T47D (cell line): ENCODE measurements at places on chromosomes 11 and 22.

DNA sequence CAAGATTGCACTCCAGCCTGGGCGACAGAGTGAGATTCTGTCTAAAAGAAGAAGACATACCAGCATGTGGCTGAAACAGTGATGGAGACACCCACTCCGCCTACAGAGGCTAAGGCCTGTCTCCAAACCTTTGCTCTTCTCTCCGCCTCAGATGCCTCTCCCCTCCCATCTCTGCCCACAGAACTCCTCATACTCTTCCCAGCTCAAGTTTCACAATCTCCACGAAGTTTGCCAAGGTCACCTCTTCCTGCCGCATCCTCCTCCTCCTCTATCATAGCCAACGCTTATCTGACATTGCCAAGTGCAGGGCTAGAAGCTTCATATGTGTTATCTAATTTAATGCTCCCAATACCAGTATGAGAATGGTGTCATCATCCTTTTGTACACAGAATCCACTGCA, 25.9 kb upstream of the FBLN1 start:
- DNase-seq = no peak

DNA sequence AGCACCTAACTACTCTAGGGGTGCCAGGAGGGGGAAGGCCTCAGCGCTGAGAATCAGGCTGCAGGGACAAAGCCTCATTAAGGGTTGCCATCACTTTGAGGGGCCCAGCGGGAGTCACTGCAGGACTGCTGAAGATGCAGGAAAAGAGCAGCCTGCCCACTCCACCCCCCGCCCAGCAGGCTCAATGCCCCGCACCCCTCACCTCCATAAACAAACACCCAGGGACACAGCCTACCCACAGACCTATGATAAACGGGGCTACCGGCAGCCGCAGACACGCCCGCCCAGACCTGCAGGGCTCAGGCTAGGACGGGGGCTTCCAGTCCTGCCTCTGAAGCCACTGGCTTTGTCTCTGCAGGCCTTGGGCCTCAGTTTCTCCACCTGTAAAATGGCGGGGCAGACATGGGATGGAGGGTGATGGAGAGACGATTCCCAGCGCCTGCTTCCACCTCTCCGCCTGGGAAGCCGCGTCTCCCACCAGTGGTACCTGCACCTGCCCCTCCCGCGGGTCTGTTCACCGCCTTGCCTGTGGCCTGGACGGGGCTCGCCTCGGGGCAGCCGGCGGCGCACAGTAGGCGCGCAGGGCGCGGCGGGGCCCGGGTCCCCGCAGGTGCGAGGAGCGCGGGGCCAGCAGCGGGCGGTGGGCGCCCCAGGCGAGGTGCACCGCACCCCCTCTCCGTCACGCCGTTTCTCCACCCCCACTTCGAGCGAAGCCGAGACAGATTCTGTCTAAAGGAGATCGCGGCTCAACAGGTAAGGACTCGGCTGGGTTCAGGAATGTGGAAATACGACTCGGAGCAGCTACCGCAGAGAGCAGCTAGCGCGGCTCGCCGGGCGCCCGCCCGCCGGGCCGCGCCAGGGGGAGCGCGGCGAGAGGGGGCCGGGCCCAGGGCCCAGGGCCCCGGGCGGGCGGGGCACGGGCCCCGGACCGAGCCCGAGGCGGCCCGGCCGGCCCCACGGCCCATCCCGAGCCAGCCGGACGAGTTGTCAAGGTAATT, 1.5 kb downstream of the WNT7B start:
- DNase-seq = peak; percentile 58

GRCh38 chr11:121692236-121692635, 239.5 kb upstream of the SORL1-AS1 start:
- no peak for DNase-seq

DNA sequence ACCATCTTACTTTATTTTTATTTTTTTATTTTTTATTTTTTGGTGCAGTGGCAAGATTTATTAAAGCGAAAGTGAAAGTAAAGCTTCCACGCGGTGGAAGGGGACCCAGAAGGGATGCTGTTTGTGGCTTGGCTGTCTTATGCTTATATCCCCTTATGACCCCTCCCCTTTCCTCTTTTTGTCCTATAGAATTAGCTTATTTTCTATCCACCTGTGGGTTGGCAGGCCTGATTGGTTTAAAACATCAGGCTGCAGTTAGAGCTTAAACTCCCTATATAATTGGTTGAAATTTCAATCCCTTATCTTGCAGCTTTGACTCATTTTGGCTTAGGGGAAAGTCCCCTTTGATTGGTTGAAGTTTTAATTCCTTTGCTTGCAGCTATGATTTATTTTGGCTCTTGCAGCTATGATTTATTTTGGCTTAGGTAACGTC, 50.5 kb downstream of the NNMT start:
- DNase-seq = peak; percentile 52

DNA sequence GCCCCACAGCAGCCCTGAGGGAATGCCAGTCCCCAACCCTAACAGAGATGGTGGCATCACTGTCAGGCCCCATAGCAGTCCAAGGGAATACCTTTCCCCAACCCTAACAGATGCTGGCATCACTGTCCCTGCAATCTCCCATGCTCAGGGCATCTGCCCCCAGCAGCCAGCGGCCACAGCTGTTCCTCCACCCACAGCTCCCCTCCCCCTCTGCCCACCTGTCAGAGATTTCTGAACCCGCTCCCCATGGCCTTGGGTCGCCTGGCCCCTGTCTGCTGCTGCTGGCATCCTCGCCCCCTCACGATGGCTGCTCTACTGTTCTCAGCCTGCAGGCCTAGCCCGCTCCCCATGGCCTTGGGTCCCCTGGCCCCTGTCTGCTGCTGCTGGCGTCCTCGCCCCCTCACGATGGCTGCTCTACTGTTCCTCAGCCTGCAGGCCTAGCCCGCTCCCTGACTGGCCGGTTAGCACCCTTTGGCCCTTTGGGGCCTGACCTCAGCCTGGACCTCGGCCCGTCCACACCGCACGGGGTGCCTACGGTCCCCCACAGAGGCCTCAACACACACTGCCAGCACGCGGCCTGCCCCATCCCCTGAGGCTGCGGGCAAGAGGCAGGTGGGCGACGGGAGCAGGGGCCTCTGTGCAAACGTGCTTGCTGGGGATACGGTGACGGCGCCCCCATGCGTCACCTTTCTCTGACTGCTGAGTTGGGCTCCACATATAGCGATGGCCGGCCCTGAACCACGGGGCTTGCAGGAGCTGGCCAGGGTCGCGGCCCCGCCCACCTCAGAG, 20.7 kb downstream of the CHID1 start:
- no peak for DNase-seq

- DNase-seq = no peak
Measured at GRCh38 chr11:8090756-8091155, 9.7 kb downstream of the TUB start.

DNA sequence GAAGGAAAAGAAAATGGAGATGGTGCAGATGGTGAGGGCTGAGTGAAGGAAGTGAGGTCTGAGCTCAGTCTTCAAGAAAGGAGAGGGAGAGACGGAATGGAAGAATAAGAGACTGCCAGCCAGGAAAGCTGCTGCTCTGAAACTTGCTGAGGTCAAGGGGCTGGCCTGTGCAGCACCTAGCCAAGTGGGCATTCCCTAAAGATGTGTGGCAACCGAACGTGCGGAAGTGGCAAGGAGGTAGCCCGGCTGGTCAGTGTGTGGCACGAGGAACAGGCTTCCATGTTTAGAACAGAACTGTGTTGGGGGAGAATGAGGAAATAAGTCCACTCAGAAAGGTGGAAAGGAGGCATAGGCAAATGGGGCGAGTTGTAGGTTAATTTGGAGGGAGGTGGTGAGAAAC, 7.6 kb upstream of the IGSF9B start:
- DNase-seq = no peak

DNA sequence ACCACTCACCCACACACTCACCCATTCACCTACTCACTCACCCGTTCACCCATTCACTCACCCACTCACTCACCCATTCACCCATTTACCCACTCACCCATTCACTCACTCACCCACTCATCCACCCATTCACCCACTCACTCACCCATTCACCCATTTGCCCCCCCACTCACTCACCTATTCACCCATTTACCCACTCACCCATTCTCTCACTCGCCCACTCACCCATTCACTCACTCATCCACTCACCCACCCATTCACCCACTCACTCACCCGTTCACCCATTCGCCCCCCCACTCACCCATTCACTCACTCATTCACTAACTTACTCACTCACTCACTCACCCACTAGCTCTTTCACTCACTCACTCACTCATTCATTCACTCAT, 15.0 kb downstream of the MUC5AC start:
- DNase-seq = no peak

DNA sequence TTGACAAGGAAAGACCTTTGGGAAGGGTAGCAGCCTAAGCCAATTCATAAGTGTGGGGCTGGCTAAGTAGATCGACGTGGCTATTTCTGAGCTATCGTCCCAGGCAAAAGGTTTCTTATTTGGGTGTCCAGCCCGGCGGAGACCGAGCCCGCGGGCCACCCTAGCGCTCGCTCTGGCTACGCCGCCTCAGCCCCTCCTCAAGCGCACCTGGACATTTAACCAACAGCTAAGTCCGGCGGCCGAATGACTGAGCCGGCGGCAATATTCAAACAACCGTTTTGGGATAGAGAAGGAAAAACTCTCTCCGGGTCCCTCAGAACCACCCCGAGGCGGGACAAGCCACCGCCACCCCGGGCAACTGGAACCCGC, 457 bp downstream of the RNF141 start:
- peak; percentile 38 for DNase-seq

DNA sequence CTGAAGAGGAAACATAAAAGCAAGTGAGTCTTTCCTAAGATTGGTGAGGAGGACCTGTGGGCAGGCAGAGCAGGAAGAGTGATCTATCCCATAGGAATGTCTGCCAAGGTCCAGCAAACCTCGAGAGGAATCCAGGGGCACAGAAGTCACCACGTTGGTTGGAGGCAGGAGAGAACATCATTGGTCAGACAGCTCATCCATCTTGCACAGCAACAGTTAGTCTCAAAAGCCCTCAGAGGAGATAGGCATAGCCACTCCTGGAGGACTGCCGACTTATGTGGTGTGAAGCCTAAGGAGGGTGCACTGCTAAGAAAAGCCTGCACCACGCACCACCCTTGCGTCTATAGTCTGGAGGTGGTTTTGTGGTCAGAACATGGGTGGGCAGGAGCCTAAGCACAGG, 109.1 kb downstream of the RASSF10 start:
- DNase-seq = no peak

- no peak for DNase-seq
Measured at GRCh38 chr22:32996702-32997101, 61.5 kb downstream of the SYN3 start.

DNA sequence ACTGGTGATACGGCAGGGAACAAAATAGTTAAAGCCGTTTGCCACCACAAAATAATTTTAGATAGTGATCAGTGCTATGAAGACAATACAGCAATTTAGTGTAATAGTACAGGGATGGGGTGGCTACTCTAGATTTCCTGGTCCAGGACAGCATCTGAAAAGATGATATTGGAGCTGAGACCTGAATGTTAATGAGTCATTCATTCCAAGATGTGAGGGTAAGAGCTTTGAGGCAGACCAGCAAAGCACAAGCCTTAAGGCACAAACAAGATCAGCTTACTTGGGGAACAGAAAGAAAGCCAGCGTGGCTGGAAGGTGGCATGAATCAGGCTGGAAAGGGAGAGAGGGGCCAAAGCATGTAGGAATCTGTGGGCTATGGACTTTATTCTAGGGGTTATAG, 132.3 kb downstream of the TRIM44 start:
- no peak for DNase-seq

DNA sequence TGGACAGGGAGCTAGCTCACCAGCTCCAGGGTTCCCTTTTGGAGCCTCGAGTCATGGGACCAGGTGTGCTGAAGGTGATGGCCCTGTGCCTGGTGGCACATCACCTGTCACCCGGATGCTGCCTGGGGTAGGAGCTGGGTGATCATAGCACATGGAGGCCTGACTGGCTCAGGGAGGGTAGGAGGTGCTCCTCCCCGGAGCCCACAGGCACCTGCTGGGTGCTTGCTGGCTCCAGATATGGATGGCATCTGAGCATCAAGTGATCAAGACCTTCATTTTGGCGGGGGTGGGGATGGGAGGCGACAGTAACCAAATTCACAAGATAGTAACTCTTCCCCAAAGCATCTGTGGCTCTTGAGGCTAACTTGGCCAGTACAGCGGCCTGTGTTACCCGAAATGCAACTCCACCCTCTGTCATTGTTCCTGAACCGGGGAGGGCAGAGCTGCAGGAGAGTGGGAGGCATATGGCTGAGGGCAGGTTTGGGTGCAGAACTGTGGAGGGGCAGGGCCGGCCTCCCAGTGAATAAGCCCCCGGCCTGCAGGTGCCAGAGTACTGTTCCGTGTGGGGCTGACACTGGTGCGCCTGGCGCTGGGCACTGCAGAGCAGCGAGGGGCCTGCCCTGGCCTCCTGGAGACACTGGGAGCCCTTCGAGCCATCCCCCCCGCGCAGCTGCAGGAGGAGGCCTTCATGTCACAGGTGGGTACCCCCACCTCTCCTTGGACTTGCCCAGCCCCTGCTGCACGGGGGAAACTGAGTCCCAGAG, 4.7 kb downstream of the TBC1D10C start:
- DNase-seq = no peak

DNA sequence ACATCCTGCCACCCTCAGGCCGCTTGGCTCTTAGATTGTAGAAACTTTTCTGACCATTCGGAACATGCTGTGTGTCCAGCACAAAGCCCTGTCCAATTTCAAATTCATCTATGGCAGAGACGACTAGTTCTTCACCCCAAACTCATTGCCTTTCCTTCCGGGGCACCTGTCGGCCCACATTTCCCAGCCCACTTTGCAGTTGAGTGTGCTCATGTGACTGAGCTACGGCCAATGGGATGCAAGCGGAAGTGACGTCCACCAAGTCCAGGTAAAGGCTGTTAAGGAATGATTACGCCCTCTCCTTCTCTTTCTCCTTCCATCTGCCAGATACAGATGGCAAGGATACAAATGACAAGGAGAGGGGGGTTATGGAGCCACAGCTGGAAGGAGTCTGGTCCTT, 32.5 kb downstream of the SYT13 start:
- DNase-seq = no peak

DNA sequence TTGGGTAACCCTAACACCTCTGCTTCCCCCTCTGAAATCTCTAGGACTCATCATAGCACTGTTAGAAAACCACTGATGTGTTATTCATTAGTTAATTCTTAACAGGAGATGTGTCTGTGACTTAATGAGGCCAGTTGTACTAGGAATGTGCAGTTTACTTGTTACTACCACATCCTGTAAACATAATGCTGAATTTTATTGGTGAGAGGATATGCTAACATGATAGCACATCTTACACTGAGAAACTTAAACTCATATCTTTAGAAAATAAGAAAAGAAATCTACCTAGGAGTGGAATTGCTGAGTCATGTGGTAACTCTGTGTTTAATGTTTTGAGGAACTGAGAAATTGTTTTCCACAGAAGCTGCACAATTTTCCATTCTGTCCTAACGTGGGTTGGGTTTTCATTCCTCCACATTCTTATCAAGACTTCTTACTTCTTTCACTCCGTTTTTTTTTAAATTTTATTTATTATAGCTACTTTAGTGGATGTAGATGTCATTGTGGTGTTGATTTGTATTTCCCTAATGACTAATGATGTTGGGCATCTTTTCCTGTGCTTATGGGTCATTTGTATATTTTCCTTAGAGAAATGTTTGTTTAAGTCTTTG, 33.7 kb downstream of the RNF121 start:
- DNase-seq = no peak

GRCh38 chr22:45580726-45581381, 78.2 kb downstream of the FBLN1 start:
- DNase-seq = no peak
